ENCODE measurements at places on chromosomes 4 and X.

DNA sequence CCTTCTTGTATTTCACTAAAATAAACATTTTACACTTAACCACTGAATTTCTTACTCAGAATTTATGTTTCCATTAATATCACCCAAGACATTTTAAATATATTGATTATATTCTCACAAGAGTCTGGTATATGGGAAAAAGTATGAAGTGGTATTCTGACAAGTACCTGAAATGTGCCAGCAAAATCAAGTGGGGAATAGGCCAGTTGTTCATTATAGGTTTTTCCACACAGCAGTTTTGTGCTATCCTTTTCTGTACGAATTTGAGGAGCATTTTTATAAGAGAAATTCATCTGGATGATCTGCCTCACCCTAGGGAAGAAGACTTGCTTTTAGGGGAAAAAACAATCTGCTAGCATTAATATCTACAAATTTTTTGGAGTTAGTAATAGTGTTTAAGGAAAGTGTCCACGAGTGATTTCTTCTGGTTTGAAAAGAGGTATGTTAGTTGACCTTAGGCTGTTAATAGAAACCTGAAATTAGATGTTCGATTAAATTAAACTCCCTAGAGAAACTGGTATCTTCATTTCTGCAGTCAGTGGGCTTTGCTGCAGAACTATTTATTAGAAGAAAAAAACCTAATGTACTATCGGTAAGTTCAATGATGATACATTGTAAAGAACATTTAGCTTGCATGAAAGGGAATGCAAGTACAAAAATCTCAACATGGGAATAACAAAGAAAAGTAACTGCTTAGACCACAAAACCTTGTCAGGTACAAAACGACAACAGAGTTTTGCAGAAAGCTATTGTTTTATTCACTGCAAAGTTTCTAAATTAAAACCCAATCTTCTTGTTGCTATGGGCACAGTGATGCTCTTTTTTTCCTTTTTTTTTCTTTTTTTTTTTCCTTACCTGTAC, 1.8 kb downstream of the KLF3 start:
- no peak for DNase-seq

- no peak for DNase-seq
Measured at GRCh38 chrX:9912351-9913145, 54.6 kb upstream of the CLDN34 start.

GRCh38 chr4:113436360-113436759, 325.2 kb downstream of the CAMK2D start:
- DNase-seq = no peak

- DNase-seq = no peak
Measured at GRCh38 chr4:92101737-92102172, 202.0 kb upstream of the GRID2 start.

GRCh38 chr4:99655308-99656081, 2.1 kb downstream of the C4orf54 start:
- no peak for DNase-seq
